ENCODE measurements at places on chromosomes 4 and X.

DNA sequence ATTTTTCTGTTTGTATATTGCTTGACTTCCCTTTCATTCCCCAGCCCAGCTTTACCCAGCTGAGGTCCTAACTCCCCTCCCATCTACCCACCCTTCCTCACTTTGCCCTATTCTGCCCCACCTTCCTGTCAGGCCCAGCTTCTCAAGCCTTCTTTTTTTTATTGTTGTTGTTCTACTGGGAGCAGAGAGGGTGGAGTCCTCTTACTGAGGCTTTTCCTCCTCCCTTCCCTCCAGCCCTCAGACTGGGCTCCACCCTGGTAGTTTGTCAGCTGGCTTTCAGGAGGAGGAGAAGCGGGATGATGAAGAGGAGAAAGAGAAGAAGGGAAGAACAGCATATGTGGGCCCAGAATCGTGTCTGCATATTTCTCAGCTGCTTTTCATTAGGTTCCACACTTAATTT is 3.2 kb upstream of the KLF8 start:
- DNase-seq, result no peak

DNA sequence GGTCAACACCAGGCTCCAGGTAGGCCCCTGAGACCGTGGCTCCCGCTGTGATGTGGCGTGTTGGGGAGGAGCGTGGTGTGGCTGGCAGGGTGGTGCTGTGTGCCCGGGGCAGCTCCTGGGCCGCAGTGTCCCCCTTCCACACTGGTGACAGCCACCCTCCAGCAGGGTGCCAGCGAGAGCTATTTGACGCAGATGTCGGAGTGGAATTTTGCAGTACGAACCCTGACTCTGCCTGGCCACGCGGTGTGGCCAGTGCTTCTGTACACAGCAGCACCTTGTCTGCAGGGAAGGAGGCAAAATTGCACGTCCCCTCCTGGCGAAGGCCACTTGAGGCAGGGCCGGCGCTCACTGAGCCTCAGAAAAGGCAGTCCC is 53.2 kb downstream of the CPZ start:
- DNase-seq, result no peak

- DNase-seq, result no peak
Measured at GRCh38 chr4:101914761-101915160, 124.2 kb downstream of the BANK1 start.

GRCh38 chrX:70970482-70970995 is 39.6 kb upstream of the SLC7A3 start:
- DNase-seq, result no peak

DNA sequence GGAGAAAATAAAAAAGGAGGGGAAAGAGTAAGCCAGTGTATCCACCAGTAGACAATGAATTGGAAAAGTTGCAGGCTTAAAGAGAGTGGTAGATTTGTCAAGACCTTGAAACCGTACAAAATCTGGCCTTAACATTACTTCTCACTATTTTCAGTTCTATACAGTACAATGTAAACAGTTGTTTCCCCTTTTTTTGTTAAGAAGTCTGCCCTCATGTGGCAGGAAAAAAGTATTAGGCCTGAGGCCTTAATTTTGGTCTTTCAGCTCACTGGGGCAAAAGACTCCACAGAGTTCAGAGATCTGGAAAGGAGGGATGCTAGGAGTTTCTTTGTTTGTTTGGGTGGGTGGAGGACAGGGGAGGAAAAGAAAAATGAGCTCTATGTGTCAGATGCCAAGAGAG is 92.8 kb upstream of the CCDC160 start:
- DNase-seq, result no peak

DNA sequence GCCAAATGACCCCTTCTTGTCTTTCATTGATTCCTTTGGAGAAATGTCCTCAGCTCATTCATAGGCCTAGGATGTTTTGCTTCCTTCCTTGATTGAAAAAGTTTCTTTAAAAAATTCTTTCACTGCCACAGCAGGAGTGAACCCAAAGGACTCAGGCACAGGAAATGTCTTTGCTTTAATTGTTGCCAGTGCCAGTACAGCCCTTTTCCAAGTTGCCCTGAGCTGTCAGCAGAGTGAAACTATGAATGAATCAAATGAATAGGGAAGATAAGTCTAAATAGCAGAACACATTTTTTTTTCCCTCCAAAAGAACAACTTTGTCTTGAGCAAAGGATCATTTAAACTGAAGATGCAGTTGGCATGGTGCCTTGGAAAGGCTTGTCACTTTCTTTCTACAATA is 63.8 kb upstream of the SLC4A4 start:
- no peak for DNase-seq

DNA sequence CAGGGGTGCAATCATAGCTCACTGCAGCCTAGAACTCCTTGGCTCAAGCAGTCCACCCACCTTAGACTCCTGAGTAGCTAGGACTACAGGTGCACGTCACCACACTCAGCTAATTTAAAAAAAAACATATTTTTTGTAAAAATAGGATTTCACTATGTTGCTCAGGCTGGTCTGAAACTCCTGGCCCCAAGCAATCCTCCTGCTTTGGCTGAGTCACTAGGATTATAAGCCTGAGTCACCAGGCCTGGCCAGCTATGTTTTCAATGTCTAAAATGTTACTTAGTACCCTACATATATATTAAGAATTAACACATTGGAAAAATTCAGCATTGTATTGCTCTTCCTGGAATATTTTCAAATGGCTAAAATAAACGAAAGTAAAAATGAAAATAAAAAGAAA is 37.5 kb downstream of the PNPLA4 start:
- no peak for DNase-seq

Measured in GM18507 (cell line).